Vagina (tissue), 2 donors: ENCODE measurements at places on chromosomes 12 and 14. TPM values are rescaled to one million over a fixed set of nuclear protein-coding genes. Genes with fewer than 3 reads are reported as not detected.

- no peak for DNase-seq
These were observed 51.4 kb downstream of the VCPKMT start for GRCh38 chr14:50064993-50065392.

DNA sequence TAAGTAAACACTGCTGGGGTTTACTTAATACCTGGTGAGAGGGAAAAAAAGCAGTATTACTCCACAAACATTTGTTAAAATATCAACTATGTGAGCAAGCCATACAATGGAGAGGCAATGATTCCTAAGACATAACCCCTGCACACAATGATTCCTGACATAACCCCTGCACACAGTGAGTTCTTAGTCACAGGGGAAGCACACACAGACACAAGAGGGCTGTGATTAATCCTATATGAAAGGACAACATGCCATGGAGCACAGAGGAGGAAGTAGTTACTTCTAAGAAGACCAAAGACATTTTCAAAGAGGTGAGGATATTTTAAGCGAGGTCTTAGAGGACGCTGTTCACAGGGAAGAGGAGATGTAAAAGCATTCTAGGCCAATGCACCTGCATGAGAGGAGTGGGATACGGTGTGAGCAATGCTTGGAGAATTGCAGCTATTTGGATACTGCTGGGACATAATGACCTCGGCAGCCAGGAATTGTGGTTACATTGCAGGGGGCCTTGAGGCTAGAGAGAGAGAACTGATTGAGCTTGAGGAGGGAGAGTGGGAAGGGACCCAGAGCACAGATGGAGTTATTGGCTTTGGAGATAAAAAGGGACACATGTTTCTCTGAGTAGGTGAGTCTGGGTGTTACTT is 211.9 kb downstream of the APAF1 start:
- no peak for DNase-seq

SLC5A8 gene
- not detected for total RNA-seq

ATP5F1B gene
- 405 TPM for total RNA-seq

KDM2B gene
- 18.9 TPM for total RNA-seq
